Natural killer cell (primary cell): ENCODE measurements at places on chromosomes 2 and 18.

DNA sequence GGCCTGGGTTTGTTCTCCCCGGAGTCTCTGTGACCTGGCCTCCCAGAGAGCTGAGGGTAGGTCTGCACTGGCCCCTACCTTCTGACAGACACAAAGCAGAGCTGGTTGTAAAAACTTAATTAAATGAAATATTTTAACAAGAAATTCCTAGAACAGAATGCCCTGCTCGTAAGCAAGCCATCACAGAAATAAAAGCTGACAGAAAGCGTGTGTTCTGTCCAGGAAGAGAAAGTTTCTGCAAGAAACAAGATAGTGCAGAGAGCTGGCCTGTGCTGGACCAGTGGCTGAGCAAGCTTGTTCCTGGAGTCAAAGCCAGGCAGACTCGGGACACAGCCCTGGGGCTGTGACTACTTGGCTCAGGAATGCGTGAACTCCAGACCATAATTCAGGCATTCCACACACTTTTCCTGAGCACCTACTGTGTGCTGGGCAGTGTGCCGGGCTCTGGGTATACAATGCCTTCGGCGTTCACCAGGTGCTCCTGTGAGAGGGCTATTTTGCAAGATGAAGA lies 51.6 kb downstream of the APOB start:
- no peak for DNase-seq

GRCh38 chr2:70937866-70938585 lies 2.3 kb downstream of the ATP6V1B1 start:
- DNase-seq, result no peak

DNA sequence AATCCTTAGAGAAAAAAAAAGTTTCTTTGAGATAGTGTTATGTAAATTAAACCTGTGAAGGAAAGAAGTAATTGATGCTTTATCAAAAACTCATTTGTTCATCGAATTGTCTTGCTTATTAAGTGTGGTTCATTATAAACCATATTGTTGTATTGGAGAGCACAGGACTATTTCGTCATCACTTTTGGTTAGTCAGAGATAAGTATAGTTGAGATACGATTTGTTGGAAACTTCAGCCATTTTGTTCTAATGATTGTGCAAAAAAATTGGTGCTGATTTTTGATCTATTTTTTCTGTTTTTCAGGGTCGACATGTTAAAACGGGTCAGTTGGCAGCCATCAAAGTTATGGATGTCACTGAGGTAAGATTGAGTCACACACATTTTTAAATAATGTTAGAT lies 92.9 kb downstream of the MAP4K4 start:
- no peak for DNase-seq

GRCh38 chr2:192025637-192026036 lies 169.1 kb downstream of the TMEFF2 start:
- DNase-seq, result no peak

DNA sequence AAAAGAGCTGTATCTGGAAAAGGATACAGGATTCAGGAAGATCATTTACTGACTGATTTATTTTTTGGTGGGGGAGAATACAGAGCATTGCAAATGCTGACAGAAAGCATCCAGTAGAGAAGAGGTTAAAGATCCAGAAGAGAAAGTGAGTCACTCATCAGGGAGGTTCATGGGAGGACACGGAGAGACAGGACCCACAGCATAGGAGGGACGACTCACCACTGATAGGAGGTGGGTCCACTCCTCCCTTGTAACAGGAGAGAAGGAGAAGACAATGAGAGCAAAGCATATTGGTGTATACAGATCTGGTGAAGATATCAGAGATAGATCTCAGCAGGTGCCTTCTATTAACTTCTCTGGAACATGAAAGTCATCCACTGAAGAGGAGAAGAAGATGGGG lies 142.4 kb upstream of the AQP4 start:
- no peak for DNase-seq

DNA sequence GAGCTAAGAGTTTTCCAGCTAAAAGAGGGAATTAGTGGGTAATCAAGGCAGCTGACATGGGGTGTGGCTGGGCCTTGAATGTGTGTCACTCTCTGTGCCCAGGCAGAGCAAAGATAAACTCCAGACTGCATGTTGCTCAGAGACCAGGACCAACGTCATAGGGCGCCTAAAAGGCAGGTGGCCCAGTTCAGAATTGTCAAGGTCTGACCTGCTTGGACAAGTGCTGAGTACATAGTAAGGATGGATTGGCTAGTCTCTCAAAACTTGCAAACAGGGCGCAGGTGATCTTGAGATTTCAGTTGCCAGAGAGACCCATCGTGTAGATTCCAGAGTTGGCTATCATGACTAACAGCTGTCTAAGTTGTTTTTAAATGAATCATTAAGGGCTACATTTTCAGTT lies 19.0 kb downstream of the CLUL1 start:
- no peak for DNase-seq

GRCh38 chr2:65314801-65315441 lies 87.3 kb downstream of the ACTR2 start:
- DNase-seq, result no peak

DNA sequence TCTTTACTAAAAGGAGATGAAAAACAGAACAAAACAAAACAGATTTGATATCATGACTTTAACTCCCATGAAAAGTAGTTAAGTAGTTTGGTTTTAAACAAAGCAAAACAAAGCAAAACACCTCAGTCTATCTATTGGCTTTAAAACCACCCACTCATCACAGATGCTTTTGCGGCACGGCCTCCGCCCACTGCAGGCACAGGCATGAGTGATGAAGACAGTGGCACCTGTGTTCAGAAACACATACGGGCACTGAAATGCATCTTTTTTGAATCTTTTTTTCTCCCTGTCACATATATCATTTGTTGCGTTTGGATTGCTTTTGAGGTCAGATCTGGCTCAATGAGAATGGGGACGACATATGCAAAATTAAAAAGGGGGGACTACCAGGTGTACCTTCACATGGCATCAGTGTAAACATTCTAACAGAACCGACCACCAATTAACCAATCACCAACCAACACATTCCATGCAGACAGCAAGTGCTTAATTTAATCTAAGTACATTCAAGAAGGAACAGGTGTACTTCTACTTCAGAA lies 147.4 kb upstream of the REV1 start:
- DNase-seq, result no peak

- DNase-seq, result no peak
Measured at GRCh38 chr18:7002107-7002506, 115.5 kb downstream of the LAMA1 start.

DNA sequence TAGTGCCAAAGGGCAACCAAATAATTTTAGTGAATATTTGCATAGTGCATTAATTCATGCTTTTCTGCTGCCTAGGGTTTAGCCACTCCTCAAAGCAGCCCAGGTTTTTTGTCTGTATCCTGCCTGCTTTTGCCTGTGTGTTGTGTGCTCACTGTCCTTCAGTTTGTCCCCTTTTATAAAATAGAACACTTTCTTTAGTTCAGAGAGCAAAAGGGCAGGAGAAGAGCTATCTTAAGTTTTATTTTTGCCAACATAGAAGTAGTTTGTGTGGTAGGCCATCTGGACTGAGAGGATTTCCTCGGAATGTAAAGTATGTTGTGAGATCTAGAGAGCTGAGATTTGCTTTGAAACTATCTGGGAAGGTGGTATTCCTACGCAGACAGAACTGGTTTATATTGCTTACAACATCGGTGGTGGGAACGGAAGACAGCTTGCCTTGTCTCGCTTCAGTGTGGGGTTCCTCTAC lies 64.9 kb downstream of the EML4 start:
- no peak for DNase-seq

- no peak for DNase-seq
Measured at GRCh38 chr2:16950436-16950835, 284.8 kb upstream of the CYRIA start.

- no peak for DNase-seq
Measured at GRCh38 chr18:46302528-46303485, 198.6 kb downstream of the HAUS1 start.

DNA sequence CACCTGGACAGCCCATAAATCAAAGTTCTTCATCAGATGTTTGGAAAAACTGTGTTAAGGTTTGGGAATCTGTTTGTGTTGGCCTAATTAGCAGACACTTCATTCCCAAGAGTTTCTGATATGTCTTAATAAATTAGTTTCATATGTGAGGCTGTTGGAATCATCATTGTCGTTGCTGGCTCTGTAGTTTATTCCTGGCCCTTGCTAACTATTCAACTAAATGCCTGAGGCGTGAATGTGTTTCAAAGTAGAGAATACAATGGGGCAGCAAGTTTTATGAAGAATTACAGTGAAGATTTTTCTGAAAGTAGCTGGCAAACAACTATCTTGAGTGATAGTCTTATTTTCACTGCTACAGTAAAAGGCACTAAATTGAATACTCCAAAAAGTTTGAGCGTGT lies 141.1 kb downstream of the PARD3B start:
- DNase-seq, result no peak

DNA sequence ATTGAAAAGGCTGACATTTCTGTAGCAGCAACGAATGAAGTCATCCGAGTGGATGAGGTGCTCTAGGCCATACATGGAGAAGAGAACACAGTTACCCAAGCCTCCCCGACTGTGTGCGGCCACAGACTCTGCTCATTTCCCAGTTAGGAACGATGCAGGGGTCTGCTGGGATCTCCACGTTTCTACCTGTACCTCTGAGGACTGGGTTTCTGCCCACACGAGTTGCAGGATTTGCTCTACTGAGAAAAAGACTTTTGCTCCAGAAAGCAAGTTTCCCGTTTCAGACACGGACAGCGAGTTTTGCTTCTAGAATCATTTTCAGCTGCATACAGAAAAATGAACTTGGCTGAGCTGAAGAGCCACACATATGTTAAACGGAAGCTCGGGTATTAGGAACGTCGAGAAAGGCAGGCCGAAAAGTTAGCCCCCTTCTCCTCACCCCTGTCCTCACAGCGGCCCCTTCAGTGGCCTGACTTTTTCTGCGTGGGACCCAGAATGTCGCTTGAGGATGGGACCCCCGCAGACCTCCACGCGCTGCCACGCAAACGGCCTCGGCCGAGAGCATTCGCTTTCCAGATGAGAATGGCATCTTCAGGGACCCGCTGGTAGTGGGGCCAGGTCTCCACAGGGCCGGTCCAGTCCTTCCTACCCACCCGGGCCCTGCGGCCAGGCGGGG lies 582 bp upstream of the RAB31 start:
- no peak for DNase-seq

- DNase-seq, result no peak
Measured at GRCh38 chr2:157196956-157197355, 60.5 kb upstream of the GALNT5 start.

DNA sequence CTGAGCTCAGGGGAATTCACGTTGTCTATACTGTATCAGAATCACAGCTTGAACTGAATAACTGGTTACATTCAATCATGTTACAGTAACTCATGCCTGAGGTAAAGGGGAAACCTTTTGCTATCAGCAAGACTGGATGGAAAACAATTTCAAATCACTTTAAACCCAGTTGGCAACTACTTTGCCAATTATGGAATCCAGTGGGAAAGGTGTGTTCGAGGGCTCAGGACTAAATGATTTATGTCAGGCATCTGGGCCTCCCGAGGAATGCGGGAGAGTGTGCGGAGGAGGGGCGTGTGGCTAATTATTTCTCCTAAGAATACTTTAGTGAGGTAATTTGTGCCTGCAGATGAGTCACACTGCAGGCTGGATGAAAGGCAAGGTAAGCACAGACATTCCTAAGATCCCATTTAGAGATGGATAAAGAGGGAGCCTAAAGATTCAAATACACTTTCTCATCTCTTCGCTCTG lies 100.1 kb downstream of the HRH4 start:
- no peak for DNase-seq

- DNase-seq, result no peak
Measured at GRCh38 chr2:160878618-160879017, 281.6 kb upstream of the TANK start.

DNA sequence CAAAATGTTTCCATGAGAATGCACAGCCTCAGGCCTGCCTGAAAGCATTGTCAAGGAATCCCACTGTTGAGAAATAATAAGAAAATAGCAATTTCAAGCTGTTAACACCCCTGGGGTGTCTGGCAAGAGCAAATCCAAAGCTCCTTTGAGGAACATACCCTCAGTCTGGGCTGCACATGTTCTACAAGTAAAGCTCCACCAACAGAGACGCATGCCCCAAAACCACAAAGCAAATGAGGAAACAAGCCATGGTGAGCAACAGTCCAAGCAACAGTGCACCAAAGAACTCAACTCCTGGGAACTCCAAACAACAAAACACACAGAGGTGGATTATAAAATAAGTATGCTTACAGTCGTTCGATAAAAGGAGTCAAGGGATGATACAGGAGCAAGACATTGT lies 40.3 kb downstream of the CYP27C1 start:
- no peak for DNase-seq

- no peak for DNase-seq
Measured at GRCh38 chr2:216425008-216425787, 12.9 kb downstream of the SMARCAL1 start.

DNA sequence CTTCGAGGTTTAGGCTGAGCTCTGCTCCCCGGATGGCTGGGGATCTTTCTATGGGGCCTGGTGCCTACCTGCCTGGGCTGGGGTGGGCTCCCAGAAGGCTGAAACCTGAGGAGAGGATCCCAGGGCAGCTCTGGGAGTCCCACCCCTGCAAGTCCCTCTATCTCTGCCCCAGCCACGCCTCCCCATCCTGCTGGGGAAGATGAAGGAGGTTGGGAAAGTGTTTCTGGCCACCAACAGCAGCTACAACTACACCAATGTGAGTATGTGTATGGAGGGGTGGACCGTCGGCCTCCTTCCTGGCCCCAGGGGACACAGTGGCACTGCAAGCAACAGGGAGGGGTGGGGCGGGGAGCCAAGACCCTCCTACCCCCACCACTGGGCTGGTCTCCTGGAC lies 2.7 kb downstream of the NT5DC4 start:
- DNase-seq, result no peak

DNA sequence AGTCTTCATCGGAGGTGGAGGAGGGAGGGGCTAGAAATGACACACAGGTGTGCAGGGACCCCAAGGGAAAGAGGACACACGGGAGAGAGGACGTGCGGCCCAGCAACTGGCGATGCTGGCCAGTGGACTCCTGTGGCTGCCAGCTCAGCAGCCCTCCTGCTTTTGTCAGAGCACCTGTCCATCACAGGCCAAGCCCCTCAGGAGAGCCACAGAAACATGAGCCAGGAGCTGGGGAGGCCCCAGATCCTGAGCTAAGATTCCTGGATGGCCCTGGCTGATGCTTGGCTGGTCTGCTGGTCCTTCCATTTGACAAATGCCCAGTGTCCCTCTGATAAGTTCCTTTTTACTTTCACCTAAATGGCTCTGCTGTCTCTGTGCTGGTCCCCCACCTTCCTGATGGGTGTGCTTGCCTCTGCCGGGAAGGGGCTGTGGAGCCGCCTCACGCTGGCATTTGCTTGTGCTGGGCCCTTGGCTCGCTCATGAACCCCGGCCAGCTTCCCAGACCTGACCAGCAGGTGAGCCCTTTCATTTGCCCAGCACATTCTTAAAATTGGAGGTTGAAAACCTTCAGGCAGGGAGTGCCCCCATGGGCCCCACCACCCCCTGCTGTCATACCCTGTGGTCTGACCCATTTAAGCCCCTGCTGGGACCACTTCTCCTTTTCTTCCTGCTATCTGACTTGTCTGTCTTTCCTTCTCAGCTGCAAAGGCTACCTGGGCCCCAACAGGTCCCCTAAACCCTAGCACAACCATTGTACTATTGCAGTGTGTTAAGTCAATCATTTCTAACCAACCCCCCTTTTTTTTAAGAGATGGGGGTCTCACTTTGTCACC lies 37.3 kb downstream of the CYP27C1 start:
- no peak for DNase-seq
